ENCODE measurements at places on chromosomes 4 and X.

DNA sequence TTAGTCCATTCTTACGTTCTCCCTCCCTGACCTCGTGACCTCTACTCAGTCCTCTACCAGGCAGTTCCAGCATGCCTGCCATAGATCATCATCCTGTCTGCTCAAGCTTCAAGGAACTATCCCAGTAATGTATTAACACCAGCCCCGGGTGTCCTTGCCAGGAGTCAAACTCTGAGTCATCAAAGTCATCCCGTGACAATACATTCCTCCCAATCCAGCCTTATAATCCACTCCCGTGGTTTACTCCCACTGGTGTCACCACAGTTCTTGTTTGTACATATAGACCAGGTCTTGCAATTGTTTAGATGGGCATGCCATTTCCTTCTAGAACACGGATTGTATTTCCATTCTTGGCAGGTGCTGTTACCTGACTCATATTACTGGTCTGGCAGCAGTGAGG is 68.7 kb upstream of the TAB3 start:
- DNase-seq, result peak; percentile 64

DNA sequence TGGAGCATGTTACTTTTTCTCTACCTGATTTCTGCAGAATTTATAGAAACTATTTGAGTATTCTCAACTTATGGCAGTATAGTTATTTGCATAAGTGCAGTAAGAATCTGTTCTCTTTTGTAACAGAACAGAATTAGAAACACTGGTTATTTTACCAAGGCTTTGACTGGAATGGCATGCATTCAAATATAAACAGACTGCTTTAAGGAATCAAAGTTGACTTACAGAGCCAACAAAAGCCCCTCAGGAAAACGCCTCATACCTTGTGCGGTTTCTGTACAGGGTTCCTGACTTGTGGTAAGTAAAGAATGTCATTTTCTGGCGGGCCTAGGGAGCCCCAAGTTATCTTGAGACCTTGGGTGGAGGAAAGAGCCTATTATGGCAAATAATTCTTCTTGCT is 97.1 kb downstream of the GPR143 start:
- DNase-seq, result no peak

- DNase-seq, result no peak
Measured at GRCh38 chr4:1668488-1668840, 15.6 kb downstream of the FAM53A start.

- no peak for DNase-seq
Measured at GRCh38 chr4:2925931-2926860, 37.0 kb downstream of the NOP14 start.

DNA sequence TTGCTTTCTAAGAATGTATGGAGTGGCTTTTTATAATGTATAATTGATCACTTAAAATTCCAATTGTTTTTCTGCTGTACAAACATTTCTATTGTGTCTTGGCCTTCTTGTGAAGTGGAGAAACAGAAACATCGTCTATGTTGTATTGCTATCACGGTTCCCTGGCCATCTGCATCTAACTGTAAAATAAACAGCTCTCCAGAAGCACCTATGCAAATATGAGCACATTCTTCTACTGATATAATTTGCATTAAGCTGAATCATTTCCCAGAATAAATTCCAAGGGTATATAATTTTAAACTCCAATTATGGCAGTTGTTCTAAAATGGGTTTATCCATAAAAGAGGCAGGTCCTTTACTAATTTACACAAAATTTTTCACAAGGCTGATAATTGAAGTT is 261.6 kb upstream of the STS start:
- DNase-seq, result no peak

DNA sequence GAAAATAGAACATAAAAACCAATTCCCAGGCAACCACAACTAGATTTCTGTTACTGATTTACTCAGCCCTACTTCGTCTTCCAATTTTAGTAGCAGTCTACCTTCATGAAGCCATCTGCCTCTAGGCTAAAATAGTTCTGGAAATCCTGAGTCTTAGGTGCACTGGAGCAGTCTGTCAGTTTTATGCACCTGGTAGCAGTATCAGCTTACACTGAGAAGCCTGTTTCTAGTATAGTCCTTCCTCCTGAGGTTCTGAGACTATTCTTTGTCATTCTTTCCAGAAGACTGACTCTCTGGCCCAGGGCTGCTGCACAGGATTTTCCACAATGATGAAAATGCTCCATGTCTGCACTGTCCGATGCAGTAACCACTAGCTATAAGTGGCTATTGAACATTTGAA is 16.9 kb upstream of the HPRT1 start:
- DNase-seq, result no peak

DNA sequence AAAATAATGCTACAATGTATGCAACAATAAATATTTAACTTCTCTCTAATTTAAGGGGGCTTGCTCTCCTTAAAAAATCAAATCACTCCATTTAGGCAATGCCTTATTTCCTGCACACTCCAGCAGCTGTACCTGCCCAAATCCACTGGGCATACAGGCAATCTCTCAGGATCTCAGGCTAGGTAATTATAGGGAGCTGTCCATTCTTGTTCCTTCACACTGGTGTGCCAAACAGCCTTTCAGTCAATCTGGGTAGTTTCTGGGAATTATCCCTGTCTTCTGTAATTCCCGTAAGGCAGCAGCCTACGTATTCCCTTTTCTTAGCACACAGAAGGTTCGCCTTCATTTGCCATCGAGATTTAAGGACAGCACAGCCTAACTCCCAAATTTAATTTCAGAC is 922.6 kb upstream of the SLIT2 start:
- no peak for DNase-seq

- no peak for DNase-seq
Measured at GRCh38 chr4:8582436-8582835, 2.2 kb downstream of the GPR78 start.

- DNase-seq, result peak; percentile 38
Measured at GRCh38 chr4:23770011-23770410, 119.8 kb downstream of the PPARGC1A start.

DNA sequence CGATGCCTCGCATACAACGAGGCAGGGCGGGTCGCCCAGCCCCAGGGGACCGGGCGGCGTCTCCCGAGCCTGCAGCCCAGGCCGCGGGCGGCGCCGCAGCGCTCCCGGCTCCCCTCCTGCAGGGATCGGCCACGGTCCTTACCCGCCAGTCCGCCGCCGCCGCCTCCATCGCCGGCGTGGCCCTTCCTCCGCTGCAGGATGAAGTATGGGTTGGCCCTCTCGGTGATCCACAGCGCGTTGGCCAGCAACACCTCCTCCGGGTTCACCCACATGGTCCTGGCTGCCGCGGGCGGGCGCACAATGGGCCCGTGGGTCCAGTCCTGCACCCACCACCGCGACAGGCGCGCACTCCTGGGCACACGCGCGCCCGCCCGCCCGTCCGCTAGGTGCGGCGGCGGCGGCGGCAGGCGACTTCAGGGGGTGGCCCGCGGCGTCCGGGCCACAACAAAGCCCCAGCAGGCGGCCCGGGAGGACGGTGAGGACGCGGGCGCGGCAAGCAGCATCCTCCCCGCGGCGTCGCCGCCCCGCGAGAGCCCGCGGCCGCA is 339 bp downstream of the TBC1D9 start:
- DNase-seq, result peak; percentile 30

GRCh38 chrX:133527415-133527814 is 112.1 kb upstream of the GPC4 start:
- no peak for DNase-seq

GRCh38 chr4:76363556-76364290 is 57.2 kb downstream of the STBD1 start:
- DNase-seq, result no peak

DNA sequence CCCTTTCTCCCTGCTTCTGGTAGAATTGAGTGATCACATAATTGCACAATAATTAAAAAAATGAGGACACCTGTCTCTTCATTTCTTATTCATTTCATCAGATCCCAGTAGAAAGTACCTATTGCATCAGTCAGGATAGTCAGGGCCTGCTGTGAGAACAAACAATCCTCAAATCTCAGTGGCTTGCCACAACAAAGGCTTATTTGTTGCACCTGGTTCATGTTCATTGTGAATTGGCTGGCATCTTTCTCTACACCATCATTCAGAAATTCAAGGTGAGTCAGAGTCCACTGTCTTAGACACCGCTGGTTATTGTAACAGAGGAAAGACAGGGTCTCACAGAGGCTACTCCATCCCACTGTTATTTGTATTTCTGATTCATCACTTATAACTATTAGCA is 409.8 kb downstream of the STIM2 start:
- DNase-seq, result peak; percentile 64

DNA sequence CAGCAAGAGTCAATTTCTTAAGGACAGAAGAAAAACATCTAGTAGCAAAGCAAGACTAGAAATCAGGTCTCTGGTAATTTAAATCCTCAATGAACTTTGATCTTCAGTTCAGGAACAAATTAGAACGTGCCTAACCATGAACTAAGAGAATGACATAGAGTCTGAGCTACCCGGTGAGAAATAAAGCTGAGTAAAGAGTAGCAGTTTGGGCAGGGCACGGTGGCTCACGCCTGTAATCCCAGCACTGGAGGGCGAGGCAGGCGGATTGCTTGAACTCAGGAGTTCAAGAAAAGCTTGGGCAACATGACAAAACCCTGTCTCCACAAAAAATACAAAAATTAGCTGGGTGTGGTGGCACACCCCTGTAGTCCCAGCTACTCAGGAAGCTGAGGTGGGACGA is 37.7 kb downstream of the ACE2 start:
- DNase-seq, result no peak

GRCh38 chrX:139932073-139932900 is 566 bp downstream of the ATP11C start:
- DNase-seq, result peak; percentile 31

- peak; percentile 71 for DNase-seq
Measured at GRCh38 chr4:140857111-140857510, 100.9 kb upstream of the TBC1D9 start.

GRCh38 chr4:23324021-23324690 is 565.7 kb downstream of the PPARGC1A start:
- DNase-seq, result peak; percentile 12

DNA sequence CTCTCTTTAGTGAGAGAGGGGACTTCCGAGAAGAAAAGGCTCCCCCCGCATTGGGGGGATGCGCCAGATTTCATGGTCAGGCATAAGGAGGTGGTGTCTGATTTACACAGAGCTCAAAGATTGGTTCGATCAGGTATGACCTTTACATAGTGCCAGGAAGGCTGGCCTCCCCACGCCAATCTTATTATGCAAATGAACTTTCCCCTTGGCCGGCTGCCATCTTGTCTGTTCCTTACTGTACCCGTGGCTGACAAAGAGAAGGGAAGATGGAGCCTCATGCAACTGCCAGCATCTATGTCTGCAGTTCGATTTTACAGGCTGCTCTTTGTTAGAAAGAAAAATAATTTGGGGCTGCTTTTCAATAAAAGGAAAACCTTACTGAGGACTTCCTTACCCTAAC is 197.2 kb downstream of the GPM6A start:
- DNase-seq, result no peak

DNA sequence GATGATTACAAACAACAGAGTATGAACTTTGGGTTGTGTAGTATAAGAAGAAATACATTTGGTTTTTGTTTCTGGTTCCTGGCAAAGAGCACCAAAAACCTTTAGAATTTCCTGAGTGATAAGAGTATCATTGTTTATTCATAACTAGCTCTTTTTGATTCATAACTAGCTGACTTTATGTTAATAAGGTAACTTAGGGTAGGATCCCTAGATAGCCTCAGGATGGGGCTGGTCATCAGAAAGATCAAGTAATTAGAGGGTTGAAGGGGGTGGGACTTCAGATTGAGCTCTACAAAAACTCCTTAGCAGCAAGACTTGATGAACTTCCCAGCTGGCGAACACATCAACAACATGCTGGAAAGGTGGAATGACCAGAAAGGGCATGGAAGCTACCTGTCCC is 166.5 kb downstream of the SCFD2 start:
- DNase-seq, result no peak

- DNase-seq, result no peak
Measured at GRCh38 chr4:38846015-38846414, 10.6 kb downstream of the TLR6 start.

DNA sequence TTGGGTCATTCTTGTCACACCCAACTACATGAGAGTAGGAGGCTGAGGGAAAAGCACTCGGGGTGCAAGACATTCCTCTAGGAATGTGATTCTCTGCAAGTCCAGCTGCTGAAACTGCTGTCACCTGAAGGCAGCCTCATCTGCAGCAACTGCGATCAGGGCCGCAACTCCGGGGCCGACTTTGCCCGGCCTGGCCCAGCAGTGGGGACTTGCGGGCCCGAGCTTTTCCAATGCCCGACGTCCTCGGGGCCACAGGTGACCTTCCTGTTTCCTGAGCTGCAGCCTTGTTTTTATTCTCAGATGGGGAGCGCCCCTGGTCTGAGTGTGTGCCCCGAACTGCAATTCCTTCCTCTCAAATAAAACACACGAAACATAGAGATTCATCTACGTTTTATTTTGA is 104.7 kb upstream of the NKX1-1 start:
- DNase-seq, result no peak
